Caki2 (cell line): ENCODE measurements at places on chromosomes 3 and 15. TPM values are rescaled to one million over a fixed set of nuclear protein-coding genes. Genes with fewer than 3 reads are reported as not detected.

- DNase-seq, result no peak
Measured at GRCh38 chr15:69117431-69117871, 43.0 kb upstream of the GLCE start.

DNA sequence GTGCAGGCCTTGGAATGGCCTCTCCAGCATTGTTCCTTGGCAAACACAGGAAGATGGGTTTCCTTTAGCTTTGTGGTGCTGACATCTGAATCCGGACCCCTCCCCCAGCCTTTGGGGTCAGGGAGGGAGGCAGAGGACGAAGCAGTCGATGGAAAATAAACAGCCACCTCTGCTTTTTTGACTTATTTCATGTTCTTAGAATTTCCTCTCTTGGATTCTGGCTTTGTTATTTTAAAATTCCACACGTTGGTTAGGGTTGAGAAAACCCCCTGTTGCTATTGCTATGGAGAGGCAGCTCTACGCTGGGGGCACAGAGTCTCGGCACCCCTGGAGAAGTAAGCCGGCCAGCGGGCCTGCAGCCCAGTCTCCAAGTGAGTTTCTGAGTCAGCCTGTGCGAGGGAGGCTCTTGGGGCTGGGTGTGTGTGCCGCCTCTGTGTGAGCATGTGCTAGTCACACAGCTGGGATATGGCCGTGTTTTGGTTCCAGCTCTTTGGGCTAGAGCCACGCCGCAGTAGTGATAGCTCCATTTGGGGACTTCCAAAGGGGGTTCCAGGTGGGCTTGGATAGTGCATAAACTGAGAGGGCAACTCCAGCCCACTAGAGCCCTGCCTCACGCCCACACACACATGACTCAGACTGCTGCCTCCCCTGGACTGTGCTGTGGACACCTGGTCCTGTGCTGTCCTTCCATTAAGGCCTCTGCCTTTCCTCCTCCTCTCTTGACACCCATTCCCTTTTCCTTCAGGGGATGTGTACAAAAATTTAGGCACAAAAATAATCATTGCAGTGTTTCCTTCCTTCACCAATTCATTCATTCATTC, 58.8 kb downstream of the AMOTL2 start:
- no peak for DNase-seq

Gene BCHE
- 78.5 and 83.1 TPM in 2 replicates for total RNA-seq

- DNase-seq, result no peak
Measured at GRCh38 chr3:184815046-184815930, 3.3 kb downstream of the VPS8 start.

DNA sequence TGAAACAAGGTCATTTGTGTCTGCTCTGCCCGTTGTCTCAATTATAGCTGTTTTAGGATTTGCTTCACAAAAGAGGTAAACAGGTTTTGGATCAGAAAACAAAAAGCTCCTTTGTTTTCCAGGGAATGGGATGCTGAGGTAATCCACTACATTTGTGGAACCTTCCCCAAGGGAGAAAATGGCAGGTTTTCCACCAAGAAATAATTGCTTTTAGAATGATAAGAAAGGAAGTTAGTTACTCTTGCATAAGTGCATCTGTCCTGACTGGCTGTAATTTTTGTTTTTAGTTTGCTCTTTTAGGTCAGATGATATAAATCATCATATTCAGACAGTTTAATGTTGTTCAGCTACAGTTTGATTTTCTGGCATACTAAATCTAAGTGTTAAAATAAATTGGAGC, 198.5 kb upstream of the COL8A1 start:
- DNase-seq, result no peak

DNA sequence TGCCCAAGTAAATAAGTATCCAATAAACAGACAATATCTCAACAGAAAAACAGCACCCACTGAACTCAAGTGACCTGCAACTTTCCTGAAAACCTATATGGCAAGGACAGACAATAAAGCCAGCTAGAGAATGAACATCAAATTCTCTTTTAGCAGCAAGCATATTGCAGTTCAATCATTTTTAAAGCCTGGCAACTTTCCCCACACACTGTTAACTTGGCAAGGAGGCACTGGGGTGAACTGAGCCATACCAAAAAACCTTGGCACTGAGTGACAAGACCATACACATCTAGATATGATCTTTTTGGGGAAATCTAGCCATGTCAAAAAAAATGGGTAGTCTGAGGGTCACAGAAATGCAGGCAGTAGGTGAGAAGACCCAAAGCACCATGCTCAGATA, 174.6 kb downstream of the STT3B start:
- DNase-seq, result no peak

GRCh38 chr15:76163457-76164295, 103.9 kb downstream of the TMEM266 start:
- no peak for DNase-seq

- DNase-seq, result no peak
Measured at GRCh38 chr3:45748068-45748467, 48.3 kb downstream of the SLC6A20 start.

DNA sequence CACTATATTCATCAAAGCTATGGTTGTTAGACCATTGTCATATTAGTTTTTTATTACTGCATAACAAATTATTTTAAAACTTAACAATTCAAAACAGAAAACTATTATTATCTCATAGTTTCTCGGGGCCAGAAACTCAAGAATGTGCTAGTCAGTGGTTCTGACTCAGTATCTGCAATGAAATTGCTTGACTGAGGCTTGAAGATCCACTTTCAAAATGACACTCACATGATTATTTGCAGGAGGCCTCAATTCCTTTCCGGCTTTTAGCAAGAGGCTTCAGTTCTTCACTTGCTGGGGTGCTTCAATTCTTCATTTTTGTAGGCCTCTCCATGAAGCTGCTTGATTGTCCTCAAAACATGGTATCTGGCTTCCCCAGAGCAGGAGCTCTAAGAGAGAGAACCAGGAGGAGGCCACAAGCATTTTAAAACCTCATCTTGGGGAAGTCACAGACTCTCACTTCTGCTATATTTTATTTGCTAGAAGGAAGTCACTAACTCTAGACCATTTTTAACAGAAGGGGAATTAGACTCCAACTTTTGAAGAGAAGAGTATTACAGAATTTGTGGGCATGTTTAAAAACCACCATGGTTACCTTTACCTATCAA, 383.7 kb downstream of the MFSD1 start:
- no peak for DNase-seq

DNA sequence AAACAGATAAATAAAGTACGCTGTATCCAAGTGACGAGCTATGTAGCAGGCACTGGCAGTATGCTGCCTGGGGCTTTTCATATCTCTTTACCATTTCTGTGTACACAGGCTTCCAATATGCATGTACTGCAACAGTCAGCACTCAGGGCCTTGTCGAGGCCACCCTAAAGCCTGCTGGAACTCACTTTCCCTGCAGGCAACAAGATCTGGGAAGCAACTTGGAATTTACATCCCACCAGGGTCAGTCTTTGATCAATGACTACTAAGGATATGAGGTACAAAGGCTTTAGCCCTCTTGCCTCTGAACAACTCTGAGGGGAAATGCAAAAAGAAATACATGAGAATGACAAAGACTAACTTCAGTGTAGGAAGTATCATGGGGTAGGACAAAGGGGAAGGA, 101.8 kb upstream of the ARL6 start:
- no peak for DNase-seq

Gene HIGD2B
- total RNA-seq, result not detected in 2 replicates

Gene ZCWPW2
- total RNA-seq, result not detected in 2 replicates

DNA sequence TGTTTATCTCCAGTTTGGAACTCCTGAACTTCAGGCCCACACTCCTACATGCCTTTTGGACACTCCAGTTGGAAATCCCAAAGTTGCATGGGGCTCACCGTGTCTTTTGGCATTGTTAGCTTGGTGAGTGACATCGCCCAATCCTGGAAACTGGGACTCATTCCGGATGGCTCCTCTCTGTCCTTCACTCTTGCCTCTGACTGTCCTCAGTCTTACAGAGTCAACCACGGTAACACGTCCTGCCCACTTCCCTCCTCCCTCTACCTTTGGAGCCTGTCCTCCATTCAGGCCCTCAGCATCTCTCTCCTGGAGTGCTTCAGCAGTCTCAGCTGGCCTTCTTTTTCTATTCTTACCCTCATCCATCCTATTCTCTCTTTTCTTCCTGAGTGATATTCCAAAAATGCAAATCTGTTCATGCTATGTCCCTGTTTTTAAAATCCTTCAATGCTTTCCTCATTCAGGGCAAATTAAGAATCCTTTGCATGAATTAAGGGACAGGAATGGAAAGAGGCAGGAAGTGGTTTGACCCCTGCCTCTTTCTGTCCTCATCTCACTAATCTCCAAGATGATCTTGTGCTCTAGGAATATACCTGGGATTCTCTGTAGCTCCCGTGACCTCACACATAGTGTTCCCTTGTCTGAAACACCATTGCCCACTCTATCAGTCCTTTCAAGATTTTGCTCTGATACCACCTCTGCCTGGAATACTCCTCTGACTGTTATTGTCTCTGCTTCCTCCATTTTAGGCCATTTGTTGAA, 42.5 kb downstream of the LPP start:
- no peak for DNase-seq

- DNase-seq, result no peak
Measured at GRCh38 chr3:174208161-174208560, 651.0 kb upstream of the NAALADL2 start.

DNA sequence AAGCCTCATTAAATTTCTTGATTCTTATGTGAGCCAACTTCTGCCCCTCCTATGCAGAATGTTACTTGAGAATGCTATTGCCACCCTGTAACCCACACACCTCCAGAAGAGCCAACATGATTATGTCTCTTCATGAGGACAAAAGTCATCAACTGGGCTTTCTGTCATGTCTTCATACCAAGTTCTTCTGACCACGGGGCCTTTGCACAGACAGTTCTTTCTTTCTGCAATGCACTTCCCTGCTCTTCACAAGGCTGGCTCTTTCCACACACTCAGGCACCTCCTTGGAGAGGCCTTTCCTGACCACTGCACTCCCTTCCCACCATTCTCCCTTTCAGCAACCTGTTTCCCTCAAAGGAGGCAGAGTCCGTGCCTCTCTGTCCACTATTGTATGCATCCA, 107.9 kb upstream of the NR2E3 start:
- DNase-seq, result no peak

- no peak for DNase-seq
Measured at GRCh38 chr3:156659260-156659659, 15.1 kb upstream of the TIPARP start.

GRCh38 chr3:140198242-140198641, 263.3 kb downstream of the CLSTN2 start:
- no peak for DNase-seq

Gene ATXN7
- total RNA-seq, result 2.3 and 5.9 TPM in 2 replicates

GRCh38 chr15:59177317-59177660, 29.4 kb upstream of the LDHAL6B start:
- DNase-seq, result no peak

GRCh38 chr3:196051282-196052076, 30.4 kb downstream of the TFRC start:
- DNase-seq, result no peak

Gene ZNF710
- 3.0 and 11.3 TPM in 2 replicates for total RNA-seq

- peak; percentile 19 for DNase-seq
Measured at GRCh38 chr15:70195587-70196305, 98.0 kb upstream of the TLE3 start.

Gene NISCH
- 11.9 and 36.3 TPM in 2 replicates for total RNA-seq

DNA sequence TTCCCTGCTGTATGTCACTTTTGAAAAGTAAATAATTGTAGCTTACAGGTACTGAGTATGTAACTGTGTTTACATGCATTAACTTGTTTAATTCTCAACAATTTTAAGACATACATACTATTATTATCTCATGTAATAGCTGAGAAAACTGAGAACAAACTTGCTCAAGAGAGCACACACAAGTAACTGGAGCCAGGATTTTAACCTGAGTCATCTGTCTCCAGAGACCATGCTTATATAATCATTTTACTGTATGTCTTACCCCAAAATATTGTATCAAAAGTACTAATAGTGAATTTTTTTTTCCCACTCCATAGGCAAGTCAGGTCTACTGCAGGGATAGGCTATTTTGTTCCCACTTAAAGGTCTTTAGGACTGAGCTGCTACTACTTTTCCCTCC, 95.4 kb downstream of the FEZF2 start:
- DNase-seq, result no peak

GRCh38 chr3:112656043-112656442, 15.1 kb upstream of the CCDC80 start:
- DNase-seq, result no peak

Gene CADM2
- total RNA-seq, result not detected in 2 replicates

DNA sequence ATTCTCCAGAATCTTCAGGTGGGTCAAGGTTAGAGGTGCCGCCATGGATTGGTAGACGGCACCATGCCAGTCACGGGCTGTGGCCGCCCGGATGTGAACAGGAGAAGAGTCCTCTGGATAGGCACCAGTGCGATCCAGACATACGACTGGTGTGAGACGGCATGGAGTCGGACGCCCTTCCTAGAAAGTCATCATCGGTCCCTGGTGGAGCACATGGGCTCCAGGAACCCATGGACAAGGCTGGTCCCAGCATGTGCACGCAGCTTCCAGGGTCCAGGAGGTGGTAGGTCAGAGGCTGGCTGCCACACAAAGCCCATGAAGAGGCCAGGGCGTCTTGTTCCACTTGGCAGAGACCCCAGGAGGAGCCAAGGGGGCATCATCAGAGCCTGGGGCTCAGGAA, 276.1 kb upstream of the LRRC3B start:
- DNase-seq, result no peak

DNA sequence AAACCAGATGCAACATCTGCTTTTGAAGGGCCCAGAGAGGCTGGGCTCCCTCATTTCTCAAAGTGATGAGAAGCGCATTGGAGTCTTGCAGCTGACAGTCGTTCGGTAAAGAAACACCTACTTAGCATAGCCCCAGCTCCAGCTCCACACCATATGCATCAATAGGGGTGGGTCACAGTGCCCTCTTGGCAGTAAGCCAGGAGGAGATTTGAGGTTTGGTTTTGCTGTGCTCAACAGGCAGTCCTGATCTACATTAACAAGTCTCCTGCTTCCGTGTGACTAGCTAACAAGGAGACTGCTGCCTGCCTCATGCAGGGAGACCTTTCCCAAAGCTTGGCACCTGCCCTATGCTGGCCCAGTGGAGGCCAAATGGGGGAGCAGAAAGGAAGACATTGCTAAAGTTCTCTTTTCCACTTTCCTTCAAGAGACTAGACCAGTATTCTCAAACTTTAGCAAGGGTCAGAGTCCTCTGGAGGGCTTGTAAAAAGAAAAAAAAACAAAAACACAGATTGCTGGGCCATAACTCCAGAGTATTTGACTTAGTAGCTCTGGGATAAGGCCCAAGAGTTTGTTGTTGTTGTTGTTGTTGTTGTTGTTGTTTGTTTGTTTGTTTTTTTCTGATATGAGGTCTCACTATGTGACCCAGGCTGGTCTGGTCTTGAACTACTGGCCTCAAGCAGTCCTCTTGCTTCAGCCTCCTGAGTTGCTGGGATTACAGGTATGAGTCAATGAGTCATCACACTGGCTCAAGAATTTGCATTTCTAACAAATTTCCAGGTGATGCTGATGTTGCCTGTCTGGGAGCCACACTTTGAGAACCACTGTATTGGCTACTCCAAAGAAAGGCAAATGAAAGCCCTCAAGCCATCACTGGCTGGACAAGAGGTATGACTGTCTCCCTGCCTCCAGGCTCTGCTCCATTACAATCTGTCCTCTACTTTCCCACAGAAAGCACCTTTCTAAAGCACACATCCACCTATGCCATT, 294.9 kb downstream of the RORA start:
- DNase-seq, result no peak

DNA sequence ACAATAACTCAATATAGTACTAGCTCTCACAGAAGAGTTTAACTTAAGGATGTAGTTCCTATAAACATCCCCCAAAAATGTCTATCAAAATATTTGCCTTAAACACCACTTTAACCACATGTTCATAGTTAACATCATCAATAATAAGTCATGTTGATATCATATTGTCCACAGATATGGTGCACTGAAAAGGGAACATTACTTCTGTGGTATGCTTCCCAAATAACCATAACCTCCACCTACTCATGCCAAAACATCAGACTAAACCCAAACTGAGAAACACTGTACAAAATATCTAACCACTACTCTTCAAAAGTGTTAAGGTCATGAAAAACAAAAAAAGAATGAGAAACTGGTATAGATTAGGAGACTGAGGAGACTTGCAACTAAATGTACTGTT, 32.9 kb downstream of the SLC4A7 start:
- no peak for DNase-seq
